ENCODE measurements at places on chromosomes 3 and 15.

DNA sequence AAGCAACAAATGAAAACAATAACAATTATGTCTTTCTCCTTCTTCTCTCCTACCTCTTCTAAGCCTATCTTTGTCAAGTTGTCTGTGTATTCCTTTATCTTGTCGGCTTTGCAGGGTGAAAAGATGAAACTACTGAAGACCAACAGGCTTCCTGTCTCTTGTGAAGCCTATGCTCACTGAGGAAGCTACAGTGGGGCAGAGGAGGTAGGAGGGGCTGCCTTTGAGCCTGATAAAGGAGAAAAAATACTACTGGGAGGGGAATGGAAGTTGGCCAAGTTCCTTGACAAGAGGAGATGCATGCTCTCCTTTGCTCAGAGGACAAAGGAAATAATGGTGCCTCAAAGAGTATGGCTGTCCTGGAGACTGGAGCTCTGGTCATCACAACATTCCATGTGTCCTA lies 92.0 kb downstream of the IGSF11 start:
- DNase-seq, result no peak

GRCh38 chr15:58095415-58095814 lies 29.9 kb upstream of the ALDH1A2 start:
- DNase-seq, result no peak

DNA sequence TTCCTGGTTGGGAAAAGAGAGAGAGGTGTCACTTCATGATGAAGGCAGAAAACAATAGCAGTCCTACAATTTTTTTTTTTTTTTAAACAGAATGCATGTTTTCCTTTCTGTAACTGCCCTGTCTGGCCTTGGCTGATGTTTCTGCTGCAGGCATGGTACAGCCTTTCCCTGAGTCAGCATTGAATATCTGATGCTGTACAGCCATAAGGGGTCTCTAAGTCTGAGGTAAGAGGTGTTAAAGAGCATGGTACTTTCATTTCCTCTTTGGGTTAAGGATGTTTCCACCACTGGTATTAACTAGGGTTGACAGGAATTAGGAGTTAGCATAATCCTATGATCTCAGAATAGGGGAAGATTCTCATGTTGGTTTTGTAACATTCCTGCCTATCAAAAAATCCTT lies 147.4 kb downstream of the CHST2 start:
- DNase-seq, result no peak

- DNase-seq, result no peak
These were observed 516.7 kb downstream of the FOXP1 start for GRCh38 chr3:71066849-71067261.

DNA sequence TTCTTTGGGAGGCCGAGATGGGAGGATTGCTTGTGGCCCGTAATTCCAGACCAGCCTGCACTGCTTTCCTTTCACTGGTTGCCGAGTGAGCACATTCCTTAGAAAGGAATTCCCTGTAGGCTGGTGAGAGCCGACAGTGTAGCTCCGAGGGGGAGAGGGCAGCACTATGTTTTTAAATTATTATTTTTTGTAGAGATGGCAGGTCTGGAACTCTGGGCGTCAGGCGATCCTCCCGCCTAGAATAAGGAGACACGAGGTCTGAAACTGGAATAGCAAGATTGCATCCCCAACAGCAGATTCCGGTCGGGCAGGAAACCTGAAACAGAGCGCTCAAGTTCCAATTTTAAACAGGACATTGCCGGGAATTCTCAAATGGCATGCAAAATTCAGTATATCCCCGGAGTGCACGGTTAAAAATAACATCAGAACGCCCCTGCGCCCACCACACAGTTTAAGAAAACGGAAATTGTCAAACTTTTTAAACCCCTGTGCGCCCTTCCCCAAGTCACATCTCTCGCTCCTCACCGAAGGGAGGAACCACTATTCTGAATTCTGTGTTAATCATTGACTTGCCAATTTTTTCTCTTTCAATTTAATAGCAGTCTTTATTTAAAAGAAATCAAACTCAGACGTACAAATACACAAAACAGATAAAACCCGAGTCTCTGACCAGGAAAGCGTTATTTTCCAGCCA lies 643 bp upstream of the RNU5B-1 start:
- peak; percentile 71 for DNase-seq

- no peak for DNase-seq
These were observed 247.7 kb downstream of the IL20RB start for GRCh38 chr3:137205394-137206045.

DNA sequence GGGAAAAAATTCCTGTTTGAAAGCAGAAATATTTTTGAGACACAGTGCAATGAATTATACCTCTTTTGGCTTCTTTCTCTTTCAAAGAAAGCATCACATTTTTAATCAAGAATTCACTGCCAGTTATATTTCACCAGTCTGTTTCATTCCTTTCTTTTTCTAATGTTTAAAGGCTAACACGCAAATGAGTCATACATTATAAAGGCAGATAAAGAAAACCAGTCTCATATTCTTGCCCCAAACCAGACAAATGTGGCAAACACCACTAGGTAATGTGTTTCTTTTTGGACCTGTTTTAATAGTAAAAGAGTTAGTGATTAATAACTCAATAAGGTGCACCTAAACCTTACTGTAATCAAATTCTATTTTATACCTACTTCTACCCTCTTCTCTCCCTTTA lies 83.8 kb downstream of the PLOD2 start:
- no peak for DNase-seq

Data from femur (tissue), 1 donor.